ENCODE measurements at places on chromosomes 2 and 18.

GRCh38 chr2:126510960-126511359 lies 145.0 kb upstream of the GYPC start:
- no peak overlapping the region for H3K4me3 ChIP-seq
- no peak overlapping the region for H3K27ac ChIP-seq
- no peaks in the 10 kb centered on the region for H3K36me3 ChIP-seq
- H3K27me3 ChIP-seq, result peaks cover 4% of the 10 kb centered on the region
- DNase-seq, result no peak
- H3K4me1 ChIP-seq, result no peaks in the 10 kb centered on the region

DNA sequence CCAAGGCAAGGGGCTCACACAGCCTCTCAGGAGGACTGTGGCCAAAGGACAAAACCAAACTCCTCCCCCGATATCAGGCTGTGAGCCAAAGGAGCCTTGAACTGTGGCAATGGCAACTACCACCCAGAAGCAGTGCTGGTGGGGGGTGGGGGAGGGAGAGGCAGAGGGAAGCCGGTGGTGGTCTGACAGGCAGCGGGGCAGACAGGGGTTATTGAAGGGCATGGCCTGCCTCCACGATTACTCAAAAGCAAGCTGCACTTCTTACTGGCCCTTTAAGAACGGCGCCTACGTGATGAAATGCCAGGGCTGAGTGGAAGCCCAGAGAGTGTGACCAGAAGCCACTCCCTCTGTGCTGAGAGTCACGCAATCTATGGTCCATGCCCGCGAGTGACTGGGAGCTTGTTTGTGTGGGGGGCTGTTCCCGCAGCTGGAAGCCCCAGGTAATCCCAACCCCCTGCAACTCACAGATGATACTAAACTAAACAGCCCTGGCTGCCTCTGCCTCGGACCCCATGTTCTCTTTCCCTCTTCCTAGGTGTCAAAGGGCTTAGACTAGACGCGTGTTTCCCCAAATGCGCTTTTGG lies 128.2 kb upstream of the CXCR4 start:
- H3K27ac ChIP-seq, result no peak overlapping the region
- no peak overlapping the region for H3K4me3 ChIP-seq
- no peaks in the 10 kb centered on the region for H3K36me3 ChIP-seq
- H3K27me3 ChIP-seq, result no peaks in the 10 kb centered on the region

DNA sequence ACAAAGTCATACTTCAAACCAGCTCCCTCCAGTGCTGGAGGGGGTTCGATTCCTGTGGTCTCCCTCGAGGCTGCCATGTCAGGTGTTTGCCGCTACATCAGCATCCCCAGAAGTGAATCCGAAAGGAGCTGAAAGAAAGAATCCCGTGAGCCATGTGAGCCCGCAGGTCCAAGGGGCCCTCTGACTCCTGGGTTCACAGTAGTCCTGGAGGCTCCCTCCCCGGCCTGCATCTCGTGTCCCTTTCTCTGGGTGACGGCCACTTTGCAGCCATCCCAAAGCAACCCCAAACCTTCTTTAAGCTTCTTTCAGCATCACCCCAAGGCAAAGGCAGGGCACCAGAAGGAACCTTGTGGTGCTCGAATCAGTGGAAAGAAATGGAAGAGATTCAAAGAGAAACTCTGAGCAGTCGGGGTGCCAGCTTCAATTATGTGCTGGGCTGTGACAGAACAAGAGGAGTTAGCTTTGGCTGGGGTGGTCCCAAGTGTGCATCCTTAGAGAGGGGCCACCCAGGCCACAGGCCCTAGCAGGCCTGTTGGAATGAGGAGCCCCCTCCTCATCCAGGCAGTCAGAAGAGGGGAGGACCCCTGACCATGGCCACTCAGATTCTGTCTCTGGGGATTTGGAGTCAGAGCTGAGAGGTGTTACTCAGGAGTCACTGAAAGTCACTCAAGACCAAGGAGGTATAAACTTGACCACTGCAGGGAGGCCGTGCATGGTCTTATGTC lies 59.7 kb downstream of the CIB4 start:
- no peaks in the 10 kb centered on the region for H3K36me3 ChIP-seq
- no peak for DNase-seq
- H3K27ac ChIP-seq, result no peak overlapping the region
- no peaks in the 10 kb centered on the region for H3K4me1 ChIP-seq

GRCh38 chr2:36701391-36701795 lies 4.9 kb downstream of the VIT start:
- no peak overlapping the region for H3K4me3 ChIP-seq
- no peaks in the 10 kb centered on the region for H3K36me3 ChIP-seq
- DNase-seq, result no peak
- H3K27ac ChIP-seq, result no peak overlapping the region
- H3K4me1 ChIP-seq, result no peaks in the 10 kb centered on the region

Measured in activated T-helper 1 cell treated with anti-CD3 and anti-CD28 coated beads, Interleukin-12 subunit alpha, Interleukin-12 subunit beta, Interleukin-2, Interleukin-4 antibody, amounts not matched to agents 30 ng/mL and 10 ng/mL and 1 ng/mL, durations not matched to agents 14 hours and 24 hours and 36 hours (primary cell).